ENCODE measurements at places on chromosomes 3 and 15.

GRCh38 chr3:18841422-18842343, 306.6 kb upstream of the KCNH8 start:
- no peak for DNase-seq

GRCh38 chr3:6921066-6921465, 60.2 kb downstream of the GRM7 start:
- DNase-seq = no peak

DNA sequence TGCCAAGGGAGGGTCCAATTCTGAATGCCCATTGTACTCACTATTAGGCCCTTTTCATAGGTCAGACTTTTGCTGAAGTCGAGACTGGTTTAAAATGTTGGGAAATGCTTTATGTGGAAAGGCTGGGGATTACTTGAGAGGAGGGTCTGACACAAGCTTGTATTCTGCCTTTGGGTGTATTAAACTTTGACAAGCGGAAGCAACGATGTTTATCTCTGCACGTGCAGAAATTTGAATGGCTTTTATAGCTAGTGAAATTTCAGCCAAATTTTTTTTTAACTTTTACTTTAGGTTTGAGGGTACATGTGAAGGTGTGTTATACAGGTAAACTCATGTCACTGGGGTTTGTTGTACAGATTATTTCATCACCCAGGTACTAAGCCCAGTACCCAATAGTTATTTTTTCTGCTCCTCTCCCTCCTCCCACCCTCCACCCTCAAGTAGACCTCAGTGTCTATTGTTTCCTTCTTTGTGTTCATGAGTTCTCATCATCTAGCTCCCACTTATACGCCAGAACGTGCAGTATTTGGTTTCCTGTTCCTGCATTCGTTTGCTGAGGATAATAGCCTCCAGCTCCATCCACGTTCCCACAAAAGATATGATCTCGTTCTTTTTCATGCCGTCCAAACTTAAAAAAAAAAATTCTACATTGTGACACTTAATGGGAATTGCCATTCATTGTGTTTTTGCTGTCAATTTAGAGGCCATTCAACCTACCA, 223.0 kb upstream of the BHLHE40 start:
- no peak for DNase-seq

DNA sequence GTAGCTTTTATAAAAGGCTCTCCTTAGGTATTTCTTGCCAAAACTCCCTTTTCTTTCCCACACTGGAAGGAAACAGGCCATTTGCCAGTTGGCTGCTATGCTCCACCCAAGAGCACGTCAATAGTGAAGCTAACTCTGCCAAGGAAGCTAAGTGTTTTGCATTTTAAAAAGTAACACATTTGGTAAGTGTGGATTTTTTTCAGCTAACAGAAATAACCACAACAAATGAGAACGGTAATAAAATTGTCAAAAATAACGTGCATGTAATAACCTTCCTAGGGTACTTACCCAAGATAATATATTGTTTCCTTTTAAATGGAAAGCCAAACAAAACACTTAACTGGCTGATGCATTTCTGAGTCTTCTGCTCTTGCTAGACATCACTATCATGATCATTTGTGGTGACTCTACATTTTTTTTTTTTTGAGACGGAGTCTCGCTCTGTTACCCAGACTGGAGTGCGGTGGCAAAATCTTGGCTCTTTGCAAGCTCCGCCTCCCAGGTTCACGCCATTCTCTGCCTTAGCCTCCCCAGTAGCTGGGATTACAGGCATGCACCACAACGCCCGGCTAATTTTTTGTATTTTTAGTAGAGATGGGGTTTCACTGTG, 4.6 kb downstream of the DPP8 start:
- DNase-seq = peak; percentile 50
